ENCODE measurements at places on chromosomes 5 and 9. TPM values are rescaled to one million over a fixed set of nuclear protein-coding genes. Genes with fewer than 3 reads are reported as not detected.

GRCh38 chr5:178425621-178426068 lies 164.5 kb downstream of the COL23A1 start:
- no peaks in the 10 kb centered on the region for H3K36me3 ChIP-seq
- no peaks in the 10 kb centered on the region for H3K27me3 ChIP-seq
- no peak for DNase-seq
- no peak overlapping the region for H3K4me3 ChIP-seq

PDE6A gene
- total RNA-seq = not detected

STOM gene
- 44.5 TPM for total RNA-seq

PCDHB2 gene
- total RNA-seq = not detected

DNA sequence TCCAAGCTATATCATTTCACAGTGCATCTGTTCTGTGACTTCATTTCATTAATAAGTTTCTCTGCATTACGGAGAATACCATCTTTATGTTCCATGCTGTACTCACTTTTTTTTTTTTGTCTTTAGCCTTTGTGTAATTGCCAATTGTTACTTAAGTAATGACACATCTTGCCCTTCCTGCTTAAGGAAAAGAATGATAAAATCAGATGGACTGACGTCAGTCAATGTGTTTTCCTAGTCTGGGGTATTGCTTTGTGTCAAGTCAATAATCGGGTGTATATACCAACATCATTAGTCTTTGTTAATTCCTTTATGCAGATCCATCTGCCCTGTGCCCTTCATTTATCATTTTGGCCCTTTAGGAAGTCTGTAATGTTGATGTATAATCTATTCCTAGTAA lies 133.5 kb downstream of the CD180 start:
- H3K4me3 ChIP-seq = no peak overlapping the region
- peaks cover 15% of the 10 kb centered on the region for H3K36me3 ChIP-seq
- no peaks in the 10 kb centered on the region for H3K27me3 ChIP-seq
- H3K27ac ChIP-seq = no peak overlapping the region

GRCh38 chr5:155587458-155587857 lies 573.9 kb downstream of the KIF4B start:
- DNase-seq = no peak
- H3K27ac ChIP-seq = no peak overlapping the region
- H3K36me3 ChIP-seq = no peaks in the 10 kb centered on the region

DNA sequence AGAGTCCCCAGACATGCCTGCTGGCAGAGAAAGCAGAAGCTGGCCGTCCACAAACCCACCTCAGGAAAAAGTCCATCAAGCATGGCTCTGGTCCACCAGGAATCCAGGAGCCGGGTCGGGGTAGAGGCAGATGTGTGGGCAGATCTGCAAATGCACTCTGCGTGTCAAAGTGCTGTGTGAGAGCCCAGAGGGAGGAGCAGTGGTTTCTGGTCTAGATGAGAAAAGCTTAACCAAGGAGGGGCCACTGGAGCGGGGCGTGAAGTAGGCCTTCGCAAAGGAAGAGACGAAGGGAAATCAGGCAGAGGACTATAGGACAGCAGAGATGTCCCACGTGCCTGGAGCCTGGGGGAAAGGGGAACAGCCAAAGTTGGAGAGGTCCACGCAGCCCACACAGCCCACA lies 40.0 kb downstream of the TTLL11 start:
- H3K36me3 ChIP-seq = peaks cover 5% of the 10 kb centered on the region
- no peak overlapping the region for H3K4me3 ChIP-seq
- DNase-seq = no peak
- H3K4me1 ChIP-seq = peaks cover 22% of the 10 kb centered on the region
- H3K27me3 ChIP-seq = no peaks in the 10 kb centered on the region

GRCh38 chr5:55773057-55773456 lies 35.2 kb downstream of the DDX4 start:
- no peak for DNase-seq
- no peak overlapping the region for H3K4me3 ChIP-seq
- H3K4me1 ChIP-seq = peaks cover 13% of the 10 kb centered on the region
- H3K36me3 ChIP-seq = no peaks in the 10 kb centered on the region

- no peak for DNase-seq
- no peak overlapping the region for H3K27ac ChIP-seq
- no peaks in the 10 kb centered on the region for H3K27me3 ChIP-seq
- H3K4me1 ChIP-seq = peaks cover 7% of the 10 kb centered on the region
- H3K4me3 ChIP-seq = no peak overlapping the region
- peaks cover 5% of the 10 kb centered on the region for H3K36me3 ChIP-seq
Observed at GRCh38 chr9:131565369-131565768, 20.0 kb downstream of the PRRT1B start.

- H3K27ac ChIP-seq = no peak overlapping the region
- H3K36me3 ChIP-seq = no peaks in the 10 kb centered on the region
- H3K4me3 ChIP-seq = no peak overlapping the region
Observed at GRCh38 chr5:59285300-59286016, 608.1 kb downstream of the PDE4D start.

GRCh38 chr9:4117835-4118610 lies 181.8 kb downstream of the GLIS3 start:
- DNase-seq = peak; percentile 74
- H3K4me1 ChIP-seq = no peaks in the 10 kb centered on the region
- no peak overlapping the region for H3K27ac ChIP-seq
- H3K4me3 ChIP-seq = no peak overlapping the region
- no peaks in the 10 kb centered on the region for H3K36me3 ChIP-seq

PCDHGA1 gene
- not detected for total RNA-seq

CYLC2 gene
- not detected for total RNA-seq

HOMER1 gene
- 11.1 TPM for total RNA-seq

KIAA0825 gene
- total RNA-seq = 1.3 TPM

DNA sequence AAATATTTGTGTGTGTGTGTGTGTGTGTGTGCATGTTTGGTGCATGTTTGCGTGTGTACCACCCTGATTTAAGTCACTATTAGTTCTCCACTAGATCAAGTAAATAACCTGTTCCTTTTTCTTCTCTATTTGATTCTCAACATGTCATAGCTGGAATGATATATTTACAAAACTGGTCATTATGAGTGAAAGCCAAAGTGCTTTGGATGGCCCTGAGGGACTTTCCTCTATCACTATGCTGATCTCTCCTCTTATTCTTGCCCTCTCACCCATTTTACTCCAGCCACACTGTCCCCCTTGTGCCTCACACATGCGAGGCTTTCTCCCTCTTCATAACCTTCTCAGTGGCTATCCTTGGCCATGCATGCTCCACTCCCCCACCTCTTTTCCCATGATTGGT lies 144.6 kb upstream of the NMUR2 start:
- H3K4me3 ChIP-seq = no peak overlapping the region
- peaks cover 2% of the 10 kb centered on the region for H3K27me3 ChIP-seq
- DNase-seq = no peak
- no peaks in the 10 kb centered on the region for H3K36me3 ChIP-seq

- H3K36me3 ChIP-seq = peaks cover 24% of the 10 kb centered on the region
- peaks cover 48% of the 10 kb centered on the region for H3K4me1 ChIP-seq
- H3K27ac ChIP-seq = no peak overlapping the region
- H3K4me3 ChIP-seq = no peak overlapping the region
Observed at GRCh38 chr5:132446621-132447020, 44.0 kb downstream of the IRF1 start.

GRCh38 chr5:92841604-92842155 lies 739.3 kb downstream of the NR2F1-AS1 start:
- no peak overlapping the region for H3K4me3 ChIP-seq
- no peak for DNase-seq
- no peaks in the 10 kb centered on the region for H3K4me1 ChIP-seq
- H3K27ac ChIP-seq = no peak overlapping the region

LIX1 gene
- total RNA-seq = not detected

GRCh38 chr9:136900988-136901515 lies 14.7 kb downstream of the TRAF2 start:
- peaks cover 39% of the 10 kb centered on the region for H3K4me1 ChIP-seq
- H3K27me3 ChIP-seq = no peaks in the 10 kb centered on the region
- H3K27ac ChIP-seq = peak overlapping the region; percentile 98
- no peak for DNase-seq
- H3K36me3 ChIP-seq = peaks cover 50% of the 10 kb centered on the region
